Activated CD4-positive, alpha-beta memory T cell treated with anti-CD3 and anti-CD28 coated beads for 36 hours (primary cell): ENCODE measurements at places on chromosomes 6 and 20. TPM values are rescaled to one million over a fixed set of nuclear protein-coding genes. Genes with fewer than 3 reads are reported as not detected.
A peak's percentile ranks its signal among the peaks of the same experiment; 100 is the strongest.

ASIP gene
- total RNA-seq, result not detected

DNA sequence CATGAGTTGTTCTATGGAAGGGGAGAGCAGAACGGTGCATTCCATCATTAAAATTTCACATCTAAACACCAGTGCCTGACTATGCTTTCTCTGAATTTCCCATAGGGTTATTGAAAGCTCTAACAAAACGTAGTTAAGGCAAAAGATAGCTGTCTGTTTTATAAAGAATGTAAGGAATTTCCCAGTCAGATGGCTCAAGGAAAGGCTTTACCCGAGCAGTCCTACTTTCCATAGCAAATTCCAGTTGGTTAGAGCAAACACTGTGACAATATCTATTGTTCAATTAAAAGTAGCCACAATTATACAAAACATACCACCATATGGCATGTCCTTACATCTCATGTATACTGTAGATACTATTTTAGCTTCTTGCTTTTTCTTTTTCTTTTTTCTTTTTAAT lies 1059.5 kb upstream of the FLRT3 start:
- no peaks in the 10 kb centered on the region for H3K36me3 ChIP-seq
- DNase-seq, result no peak
- no peaks in the 10 kb centered on the region for H3K27me3 ChIP-seq
- no peak overlapping the region for H3K4me3 ChIP-seq
- H3K4me1 ChIP-seq, result no peaks in the 10 kb centered on the region

- H3K4me1 ChIP-seq, result no peaks in the 10 kb centered on the region
- no peaks in the 10 kb centered on the region for H3K27me3 ChIP-seq
- H3K27ac ChIP-seq, result no peak overlapping the region
- H3K4me3 ChIP-seq, result no peak overlapping the region
Measured at GRCh38 chr20:10619427-10619826, 54.4 kb downstream of the JAG1 start.

GRCh38 chr6:13437218-13437996 lies 50.0 kb downstream of the GFOD1 start:
- H3K4me1 ChIP-seq, result peaks cover 30% of the 10 kb centered on the region
- no peaks in the 10 kb centered on the region for H3K27me3 ChIP-seq
- H3K4me3 ChIP-seq, result no peak overlapping the region
- H3K36me3 ChIP-seq, result no peaks in the 10 kb centered on the region
- DNase-seq, result no peak
- H3K27ac ChIP-seq, result no peak overlapping the region

DNA sequence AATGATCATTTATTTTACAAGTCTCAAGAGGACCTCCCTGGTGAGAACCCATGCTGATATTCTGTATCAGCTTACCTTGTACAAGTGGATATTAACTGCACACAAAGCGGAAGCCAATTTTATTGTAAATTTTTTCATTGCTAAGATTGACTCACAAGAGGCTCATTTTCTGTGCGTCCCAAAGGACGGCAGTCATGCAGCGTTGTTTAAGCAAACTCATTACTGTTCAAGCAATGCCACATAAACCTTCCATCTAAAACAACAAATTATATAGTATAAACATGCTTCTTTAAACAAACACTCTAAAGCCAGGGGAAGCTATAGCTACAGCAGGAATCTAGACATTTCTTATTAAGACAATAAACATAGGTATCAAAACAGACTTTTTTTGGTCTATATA lies 575.3 kb downstream of the FRK start:
- no peak overlapping the region for H3K27ac ChIP-seq
- H3K36me3 ChIP-seq, result no peaks in the 10 kb centered on the region
- no peak overlapping the region for H3K4me3 ChIP-seq
- no peaks in the 10 kb centered on the region for H3K27me3 ChIP-seq

HLA-E gene
- total RNA-seq, result 481 TPM

SAMD5 gene
- 0.02 TPM for total RNA-seq

DNA sequence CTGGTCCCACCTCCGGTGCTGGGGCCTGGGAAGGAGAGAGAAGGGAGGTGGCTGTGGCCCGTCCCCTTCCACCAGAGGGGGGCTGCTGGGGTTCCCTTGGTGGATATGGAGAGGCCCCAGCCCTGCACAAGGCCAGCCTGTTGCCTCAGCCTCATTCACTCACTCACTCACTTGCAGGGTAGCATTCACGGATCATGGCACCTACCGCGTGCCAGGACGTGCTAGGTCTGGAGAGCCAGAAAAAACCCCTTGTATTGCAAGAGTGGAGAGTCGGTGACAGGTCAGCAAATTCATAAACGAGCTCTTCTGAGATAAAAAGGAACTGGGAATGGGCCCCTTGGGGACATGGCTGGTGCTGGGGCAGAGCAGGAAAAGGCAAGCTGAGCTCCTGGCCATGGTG lies 6.4 kb upstream of the ZBTB46 start:
- no peak overlapping the region for H3K4me3 ChIP-seq
- no peaks in the 10 kb centered on the region for H3K36me3 ChIP-seq
- H3K27me3 ChIP-seq, result peaks cover 12% of the 10 kb centered on the region
- no peak overlapping the region for H3K27ac ChIP-seq
- no peak for DNase-seq

DNA sequence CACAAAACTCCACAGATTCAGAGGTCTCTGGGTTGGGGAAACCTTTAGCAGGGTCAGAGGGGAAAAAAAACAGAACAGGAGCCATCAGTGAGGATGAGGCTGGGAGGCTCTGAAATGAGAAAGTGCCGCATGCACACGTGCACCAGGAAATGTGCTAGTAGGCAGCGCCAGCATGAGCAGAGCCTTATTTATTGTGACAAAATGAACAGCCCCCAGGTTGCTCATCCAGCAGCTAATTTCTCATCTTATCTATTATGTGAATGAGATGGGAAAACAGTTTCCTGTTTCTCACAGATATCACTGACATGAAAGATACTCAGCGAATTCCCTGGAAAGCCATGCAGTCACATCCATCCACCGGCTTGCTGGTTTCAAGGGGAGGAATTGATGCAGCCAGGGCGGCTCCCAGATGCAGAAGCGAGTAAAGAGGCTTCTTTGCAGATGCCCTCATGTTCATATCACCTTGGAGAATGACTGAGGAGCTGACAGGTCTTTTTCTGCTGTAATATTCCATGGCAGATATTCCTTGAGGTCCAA lies 176.1 kb downstream of the MBOAT1 start:
- no peaks in the 10 kb centered on the region for H3K36me3 ChIP-seq
- peaks cover 9% of the 10 kb centered on the region for H3K27me3 ChIP-seq
- H3K4me1 ChIP-seq, result no peaks in the 10 kb centered on the region
- no peak overlapping the region for H3K4me3 ChIP-seq
- H3K27ac ChIP-seq, result no peak overlapping the region
- no peak for DNase-seq

DNA sequence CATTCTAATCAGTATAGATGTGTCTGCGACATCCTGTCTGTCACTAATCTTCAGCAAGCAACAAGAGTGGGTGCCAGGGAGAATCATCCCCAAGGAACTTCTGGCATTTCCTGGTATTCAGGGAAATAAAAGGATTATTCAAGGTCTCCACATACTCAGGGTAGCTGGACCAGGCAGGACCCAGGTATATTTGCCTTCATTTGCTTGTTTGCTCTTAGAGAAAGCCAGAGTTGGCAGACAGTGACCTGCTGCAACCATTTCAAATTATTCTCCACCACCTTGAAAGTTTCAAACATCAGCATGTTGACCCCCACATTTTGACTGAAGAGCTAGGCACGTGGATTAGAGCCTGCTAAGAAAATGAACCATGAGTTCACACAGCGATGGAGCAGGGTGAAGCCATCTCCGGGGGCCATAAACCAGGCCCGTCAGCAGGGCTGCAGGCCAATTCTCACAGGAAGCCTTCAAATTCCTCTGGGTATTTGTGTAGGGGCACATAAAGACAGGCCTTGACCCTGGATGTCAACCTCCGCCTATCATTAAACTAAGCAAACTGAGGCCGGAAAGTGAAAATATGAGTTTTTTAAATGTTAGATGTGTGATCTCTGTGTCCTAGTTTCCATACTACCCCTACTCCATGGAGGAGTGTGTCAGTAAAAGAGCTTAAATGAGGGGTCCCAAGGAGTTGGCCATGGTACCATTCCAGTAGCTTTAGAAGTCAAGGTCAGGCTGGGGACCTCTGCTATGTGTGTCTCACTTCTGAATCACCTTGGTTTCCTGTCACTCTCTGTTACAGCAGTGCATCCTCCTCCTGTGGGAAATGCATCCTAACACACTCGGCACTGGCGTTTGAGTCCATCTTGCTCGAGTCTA lies 32.9 kb downstream of the TRAM2 start:
- H3K27ac ChIP-seq, result no peak overlapping the region
- no peak overlapping the region for H3K4me3 ChIP-seq
- no peak for DNase-seq
- H3K4me1 ChIP-seq, result no peaks in the 10 kb centered on the region

DNA sequence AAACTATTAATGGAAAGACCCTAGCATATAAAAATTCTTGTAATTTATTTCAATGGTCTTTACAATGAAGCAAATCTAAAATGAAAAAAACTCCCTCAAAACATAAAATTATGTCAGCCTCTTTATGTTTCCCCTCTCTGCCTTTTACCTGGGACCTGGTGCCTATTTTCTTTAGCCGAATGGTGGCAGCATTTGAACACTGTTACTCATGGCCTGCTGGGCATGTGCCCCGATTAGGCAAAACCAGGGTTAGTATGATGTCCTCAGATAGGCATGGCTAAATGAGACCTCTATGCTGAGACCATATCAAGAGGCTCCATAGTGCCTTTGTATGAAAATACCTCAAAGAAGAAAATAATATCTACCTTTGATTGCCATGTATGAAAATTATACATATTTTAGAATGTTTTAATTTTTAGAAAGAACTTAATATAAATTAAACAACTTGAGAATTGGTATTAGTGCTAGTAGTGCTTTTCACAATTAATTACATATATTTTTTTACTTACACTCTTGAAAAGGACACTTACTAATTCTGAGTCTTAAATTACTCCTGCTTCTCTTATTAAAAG lies 22.5 kb upstream of the C6orf58 start:
- H3K4me3 ChIP-seq, result no peak overlapping the region
- peaks cover 7% of the 10 kb centered on the region for H3K27me3 ChIP-seq
- H3K27ac ChIP-seq, result no peak overlapping the region
- DNase-seq, result peak; percentile 37
- H3K36me3 ChIP-seq, result no peaks in the 10 kb centered on the region
- H3K4me1 ChIP-seq, result no peaks in the 10 kb centered on the region

GRCh38 chr6:28943557-28944411 lies 20.0 kb upstream of the TRIM27 start:
- no peaks in the 10 kb centered on the region for H3K27me3 ChIP-seq
- peak overlapping the region; percentile 82 for H3K4me3 ChIP-seq
- H3K4me1 ChIP-seq, result peaks cover 47% of the 10 kb centered on the region
- peaks cover 8% of the 10 kb centered on the region for H3K36me3 ChIP-seq

DNA sequence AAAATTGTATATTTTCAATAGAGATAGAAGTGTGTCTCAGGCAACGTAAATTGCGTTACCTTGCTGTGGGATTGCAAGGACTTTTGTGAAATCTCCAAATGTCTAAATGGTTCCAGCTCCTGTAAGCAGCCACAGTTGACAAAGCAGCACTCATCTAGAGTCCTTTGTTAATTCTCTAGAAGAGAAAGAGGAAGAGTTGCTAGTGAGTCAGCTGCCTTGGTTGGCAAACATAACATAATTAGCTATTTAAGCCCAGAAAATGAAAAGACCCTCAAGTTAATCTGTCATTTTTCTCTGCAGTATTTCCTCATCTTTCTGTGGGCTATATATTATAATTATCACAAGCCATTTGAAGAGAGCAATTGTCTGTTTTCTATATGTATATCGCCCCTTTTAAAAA lies 66.4 kb upstream of the FABP7 start:
- no peaks in the 10 kb centered on the region for H3K4me1 ChIP-seq
- H3K36me3 ChIP-seq, result no peaks in the 10 kb centered on the region
- no peak overlapping the region for H3K27ac ChIP-seq

DNA sequence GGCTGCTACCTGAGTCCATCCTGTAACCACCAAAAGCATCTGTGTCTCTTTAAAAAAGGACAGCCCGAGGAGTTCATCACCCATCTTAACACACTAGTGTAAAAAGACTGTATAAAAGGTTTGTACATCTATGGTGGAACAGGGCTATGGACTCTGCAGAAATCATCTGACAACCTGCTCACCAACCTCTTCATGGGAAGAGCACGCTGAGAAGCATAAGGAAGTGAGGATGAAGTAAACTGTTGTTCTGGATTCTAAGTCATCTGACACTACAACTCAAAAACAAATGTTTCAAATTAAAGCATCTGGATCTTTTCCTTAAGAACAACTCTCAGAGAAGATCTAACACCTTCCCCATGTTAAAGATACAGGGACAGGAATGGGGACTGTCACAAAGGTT lies 5.4 kb downstream of the IFNGR1 start:
- H3K4me3 ChIP-seq, result no peak overlapping the region
- peaks cover 15% of the 10 kb centered on the region for H3K36me3 ChIP-seq
- peaks cover 43% of the 10 kb centered on the region for H3K4me1 ChIP-seq
- no peaks in the 10 kb centered on the region for H3K27me3 ChIP-seq

- no peak for DNase-seq
- H3K27ac ChIP-seq, result no peak overlapping the region
- peaks cover 2% of the 10 kb centered on the region for H3K27me3 ChIP-seq
- peaks cover 5% of the 10 kb centered on the region for H3K36me3 ChIP-seq
Measured at GRCh38 chr6:131729550-131729949, 18.7 kb upstream of the CTAGE9 start.

- H3K27ac ChIP-seq, result no peak overlapping the region
- no peaks in the 10 kb centered on the region for H3K27me3 ChIP-seq
- peaks cover 5% of the 10 kb centered on the region for H3K36me3 ChIP-seq
Measured at GRCh38 chr6:127347178-127347577, 3.8 kb upstream of the ECHDC1 start.

TMEM170B gene
- total RNA-seq, result 1.1 TPM

- H3K27me3 ChIP-seq, result no peaks in the 10 kb centered on the region
- peaks cover 3% of the 10 kb centered on the region for H3K36me3 ChIP-seq
- DNase-seq, result no peak
- H3K27ac ChIP-seq, result peak overlapping the region; percentile 98
- peak overlapping the region; percentile 44 for H3K4me3 ChIP-seq
Measured at GRCh38 chr6:159982731-159983506, 14.0 kb downstream of the IGF2R start.

DNA sequence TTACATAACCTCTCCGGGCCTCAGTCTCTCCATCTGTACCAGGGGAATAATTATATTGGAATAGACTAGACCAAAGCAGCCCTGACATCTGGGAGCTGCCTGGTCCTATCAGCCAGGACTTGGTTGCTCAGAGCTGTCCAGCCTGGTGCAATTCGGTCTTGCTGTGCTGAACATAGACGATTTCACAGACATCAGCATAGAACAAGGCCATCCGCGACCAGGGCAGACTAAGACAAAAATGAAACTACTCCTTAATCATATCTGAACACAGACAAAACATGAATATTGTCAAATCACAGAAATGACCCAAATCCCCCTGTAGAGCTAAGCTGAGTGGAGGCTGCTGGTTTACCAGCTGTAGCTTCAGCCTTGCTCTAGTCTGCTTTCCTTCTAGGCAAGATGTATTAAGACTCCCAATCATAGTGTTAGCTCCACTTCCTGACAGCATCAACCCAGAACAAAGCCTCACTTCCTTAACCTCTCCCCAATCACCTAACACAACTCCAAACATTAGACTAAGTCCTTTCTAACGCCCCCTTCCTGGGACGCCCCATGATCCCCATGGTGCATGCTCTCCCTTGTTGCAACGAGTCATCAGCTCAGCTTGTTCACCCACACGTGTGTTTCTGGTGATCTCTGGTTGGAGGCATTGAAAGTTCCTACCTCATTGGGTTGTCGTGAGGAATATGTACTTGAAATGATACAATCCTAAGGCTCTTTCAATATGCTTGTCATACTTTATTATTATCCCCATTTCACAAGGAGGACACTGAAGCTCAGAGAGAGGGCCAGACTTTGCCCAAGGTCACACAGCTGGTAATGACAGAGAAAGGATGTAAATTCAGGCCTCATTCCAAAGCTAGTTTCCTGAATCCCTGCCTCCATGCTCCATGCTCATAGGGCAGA lies 3.5 kb upstream of the MAPK13 start:
- no peaks in the 10 kb centered on the region for H3K36me3 ChIP-seq
- H3K4me3 ChIP-seq, result no peak overlapping the region
- H3K4me1 ChIP-seq, result peaks cover 53% of the 10 kb centered on the region
- H3K27ac ChIP-seq, result peak overlapping the region; percentile 23
- H3K27me3 ChIP-seq, result no peaks in the 10 kb centered on the region
- DNase-seq, result peak; percentile 39
